ENCODE measurements at places on chromosomes 12 and 14.

DNA sequence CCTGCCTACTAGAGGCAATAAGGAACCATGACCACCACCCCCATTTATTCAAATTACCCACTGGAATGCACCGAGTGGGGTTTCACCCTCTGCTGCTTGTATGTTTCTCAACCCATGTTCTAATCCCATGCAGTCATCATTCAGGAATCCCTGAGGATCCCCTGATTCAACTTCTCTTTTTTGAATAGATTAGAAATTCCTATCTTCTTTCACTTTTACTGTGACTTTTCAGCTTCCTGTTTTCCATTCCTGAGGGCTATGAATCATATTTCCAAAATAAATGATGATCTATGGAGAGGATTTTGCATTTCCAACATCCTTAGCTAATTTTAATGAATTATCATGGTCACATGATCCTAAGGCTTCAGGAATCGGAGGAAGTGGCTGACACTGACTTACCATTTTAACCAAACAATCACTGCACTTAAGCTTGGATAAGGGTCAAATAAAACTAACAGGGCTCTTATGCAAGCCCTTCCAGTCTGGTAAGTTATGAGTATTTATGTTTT is 19.4 kb upstream of the P2RX4 start:
- no peak for DNase-seq

DNA sequence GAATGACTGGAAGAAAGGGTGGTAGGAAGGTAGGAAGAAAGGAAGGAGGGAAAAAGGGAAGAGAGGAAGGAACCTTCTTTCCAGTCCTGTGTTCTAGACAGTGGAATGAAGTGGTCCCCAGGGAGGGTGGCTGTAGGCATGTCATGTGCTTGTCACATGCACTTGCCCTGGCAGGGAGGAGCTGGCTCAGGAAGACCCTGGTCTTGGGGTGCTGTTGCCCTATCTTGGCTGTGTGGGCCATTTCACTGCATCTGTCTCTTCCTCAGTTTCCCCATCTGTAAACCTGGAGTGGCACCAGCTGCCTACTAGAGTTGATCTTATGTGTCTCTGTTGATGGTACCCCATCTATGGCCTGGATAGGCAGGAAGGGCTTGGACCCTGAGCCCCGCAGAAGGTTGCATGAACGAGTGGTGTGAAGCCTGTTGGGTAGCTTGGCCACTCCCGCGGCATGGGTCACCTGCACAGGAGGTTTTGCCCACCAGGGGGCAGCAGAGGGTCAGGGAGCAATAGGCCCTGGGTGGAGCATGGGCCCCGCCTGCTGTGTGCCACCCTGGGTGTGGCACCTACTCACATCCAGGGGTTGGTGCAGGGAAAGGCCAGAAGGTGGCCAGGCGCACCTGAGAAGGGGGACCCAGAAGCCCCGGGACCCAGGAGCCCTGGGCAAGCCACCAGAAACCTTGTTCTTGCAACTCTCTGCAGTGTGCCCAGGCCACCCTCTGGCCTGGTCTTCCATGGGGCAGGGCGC is 25.1 kb downstream of the MEG3 start:
- DNase-seq = peak; percentile 25

DNA sequence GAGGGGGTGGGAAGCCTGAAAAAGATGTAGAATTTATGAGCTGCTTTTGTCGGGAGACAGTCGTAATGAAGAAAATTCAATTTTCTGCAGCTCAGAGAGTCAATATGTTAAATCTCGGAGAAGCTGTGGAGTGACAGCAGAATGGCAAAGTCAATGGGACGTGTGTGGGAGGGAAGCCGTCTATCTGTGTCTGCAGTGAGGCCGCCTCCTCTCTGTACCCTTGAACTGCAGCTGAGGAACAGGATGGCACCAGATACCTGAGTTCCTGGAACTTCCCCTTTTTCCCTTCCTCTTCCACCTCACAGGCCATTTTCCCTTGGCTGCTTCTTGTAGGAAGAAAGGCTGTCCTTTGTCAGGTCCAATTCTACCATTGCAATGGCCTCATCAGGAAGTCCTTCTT is 9.3 kb upstream of the CALCOCO1 start:
- no peak for DNase-seq

- no peak for DNase-seq
Measured at GRCh38 chr14:53331921-53332320, 178.8 kb upstream of the DDHD1 start.

DNA sequence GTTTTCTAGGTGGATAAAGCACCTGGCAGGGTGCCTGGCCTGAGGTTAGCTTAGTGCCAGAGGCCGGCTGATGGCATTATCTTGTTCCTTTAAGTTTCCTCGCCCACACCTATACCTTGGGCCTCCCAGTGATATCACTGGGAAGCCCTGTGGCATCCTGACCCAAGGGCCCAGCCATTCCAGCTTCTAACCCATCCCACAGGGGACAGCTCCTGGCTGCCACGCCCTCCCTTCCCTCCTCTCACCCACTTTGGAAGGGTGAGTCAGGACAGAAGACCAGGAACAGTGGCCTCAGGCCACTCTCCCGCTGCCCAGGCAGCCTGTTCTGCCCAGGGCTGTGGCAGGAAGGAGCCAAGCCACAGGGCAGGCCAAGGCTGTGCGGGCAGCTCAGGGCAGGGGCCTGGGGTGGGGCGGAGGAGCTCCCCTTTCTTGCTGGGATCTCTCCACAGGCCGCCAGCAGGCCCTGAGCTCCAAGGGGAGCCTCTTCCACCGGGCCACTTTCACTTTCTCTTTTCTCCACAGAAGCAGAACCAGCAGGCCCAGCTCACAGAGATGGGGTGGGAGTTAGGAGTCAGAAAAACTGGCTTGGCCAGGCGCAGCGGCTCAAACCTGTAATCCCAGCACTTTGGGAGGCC is 75.1 kb downstream of the IRF2BPL start:
- peak; percentile 33 for DNase-seq

GRCh38 chr12:24896171-24896570 is 52.7 kb downstream of the BCAT1 start:
- DNase-seq = no peak

- no peak for DNase-seq
Measured at GRCh38 chr14:51929910-51930682, 59.2 kb upstream of the RTRAF start.
